ENCODE measurements at places on chromosomes 1 and 21.

DNA sequence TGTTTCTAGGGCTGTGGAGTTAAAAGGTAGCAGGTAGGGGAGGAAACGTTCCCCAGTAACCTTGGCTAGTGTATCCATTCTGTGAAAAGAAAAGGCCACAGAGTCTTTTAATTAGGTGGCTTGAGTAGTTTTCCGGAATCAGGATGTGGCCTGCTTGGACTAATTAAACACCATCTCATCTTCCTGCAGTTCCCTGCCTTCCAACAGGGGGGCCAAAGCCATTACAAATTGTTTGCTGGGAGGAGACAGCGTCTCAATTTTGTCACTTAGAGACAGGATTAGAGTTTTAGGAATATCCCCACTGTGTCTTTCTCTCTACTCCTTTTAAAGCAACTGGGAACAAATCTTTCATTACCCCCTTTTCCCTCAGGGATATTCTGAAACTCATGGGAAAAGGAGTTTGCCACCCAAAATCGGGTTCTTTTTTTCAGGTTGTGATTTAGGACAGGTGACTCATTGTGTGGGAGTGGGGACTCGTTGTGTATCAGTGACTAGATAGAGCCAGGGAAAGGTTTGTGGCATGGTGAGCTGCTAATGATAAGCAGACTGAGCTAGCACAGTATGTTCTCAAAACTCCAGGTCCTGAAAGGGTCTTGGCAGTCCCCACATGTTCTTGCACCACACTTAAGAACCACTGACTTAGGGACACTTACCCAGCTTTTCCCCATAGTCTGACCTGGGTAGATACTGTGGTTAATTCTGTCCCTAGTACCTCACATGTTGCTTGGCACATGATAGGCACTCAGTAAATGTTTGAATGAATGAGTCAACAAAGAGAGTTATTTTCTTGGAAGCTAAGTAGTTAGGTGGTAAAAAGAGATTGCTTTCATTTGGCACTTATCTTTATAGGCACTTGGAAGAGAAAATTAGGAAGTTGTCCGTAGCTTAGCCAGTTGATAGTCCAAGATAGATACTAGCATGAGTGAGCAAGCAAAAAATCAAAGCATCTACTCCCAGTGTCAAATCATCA, 22.5 kb downstream of the INTS3 start:
- DNase-seq = no peak

DNA sequence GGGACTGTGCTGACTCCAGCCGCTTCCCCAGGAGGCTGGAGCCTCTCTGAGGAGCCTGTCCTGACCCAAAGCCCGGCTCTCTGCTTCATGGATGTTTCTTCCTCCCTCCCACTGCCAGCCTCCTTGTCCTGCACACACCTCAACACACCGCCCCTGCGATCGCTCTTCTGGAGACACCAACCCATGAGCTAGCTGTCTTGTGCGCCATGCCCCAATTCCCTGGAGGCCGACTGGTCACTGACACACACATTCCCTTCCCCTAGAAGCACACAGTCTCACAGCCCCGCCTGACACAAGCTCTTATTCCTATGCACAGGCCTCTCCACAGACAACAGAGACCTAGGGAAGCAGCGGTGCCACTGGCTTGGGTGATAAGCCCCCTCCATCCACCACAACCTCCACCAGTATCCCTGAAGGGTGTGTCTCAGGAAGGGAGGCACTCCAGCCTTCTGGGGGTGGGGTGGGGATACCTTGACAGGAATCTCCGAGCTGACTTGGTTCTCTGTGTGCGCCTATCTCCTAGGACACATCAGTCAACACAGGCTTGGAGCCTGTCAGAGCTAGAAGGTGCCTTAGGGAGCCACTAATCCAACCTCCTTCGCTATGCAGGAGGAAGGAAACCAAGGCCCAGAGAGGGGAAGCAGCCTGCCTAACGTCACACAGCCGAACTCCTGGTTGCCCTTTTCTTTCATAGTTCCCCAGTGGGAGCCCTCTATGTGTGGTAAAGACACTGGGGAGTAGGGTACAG, 31.1 kb downstream of the AHDC1 start:
- no peak for DNase-seq

DNA sequence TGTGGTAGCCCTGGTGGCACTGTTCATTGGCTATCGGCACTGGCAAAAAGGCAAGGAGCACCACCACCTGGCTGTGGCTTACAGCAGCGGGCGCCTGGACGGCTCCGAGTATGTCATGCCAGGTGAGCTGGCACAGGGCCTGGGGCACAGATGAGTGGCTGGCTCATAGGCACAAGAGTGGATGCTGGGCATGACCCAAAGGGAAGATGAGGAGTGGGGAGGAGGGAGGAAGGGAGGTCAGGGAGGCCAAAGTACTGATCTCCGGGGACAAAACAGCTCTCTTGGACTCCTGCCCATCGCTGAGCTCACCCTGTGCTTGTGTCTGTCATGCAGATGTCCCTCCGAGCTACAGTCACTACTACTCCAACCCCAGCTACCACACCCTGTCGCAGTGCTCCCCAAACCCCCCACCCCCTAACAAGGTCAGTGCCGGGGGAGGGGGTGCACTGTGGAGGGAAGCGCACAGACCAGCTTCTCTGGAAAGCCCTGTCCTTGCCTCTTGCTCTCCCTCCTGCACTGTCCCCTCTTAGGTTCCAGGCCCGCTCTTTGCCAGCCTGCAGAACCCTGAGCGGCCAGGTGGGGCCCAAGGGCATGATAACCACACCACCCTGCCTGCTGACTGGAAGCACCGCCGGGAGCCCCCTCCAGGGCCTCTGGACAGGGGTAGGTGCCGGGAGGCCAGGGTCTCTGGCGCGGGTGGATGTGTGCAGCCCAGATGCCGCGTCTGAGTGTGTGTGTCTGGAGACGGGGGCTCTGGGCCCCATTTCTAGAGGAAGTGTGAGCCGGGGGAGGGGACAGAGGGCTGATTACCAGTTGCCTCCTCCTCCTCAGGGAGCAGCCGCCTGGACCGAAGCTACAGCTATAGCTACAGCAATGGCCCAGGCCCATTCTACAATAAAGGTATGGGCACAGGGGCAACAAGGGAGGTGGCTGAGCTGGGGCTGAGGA, 7.3 kb upstream of the LRRC71 start:
- no peak for DNase-seq

DNA sequence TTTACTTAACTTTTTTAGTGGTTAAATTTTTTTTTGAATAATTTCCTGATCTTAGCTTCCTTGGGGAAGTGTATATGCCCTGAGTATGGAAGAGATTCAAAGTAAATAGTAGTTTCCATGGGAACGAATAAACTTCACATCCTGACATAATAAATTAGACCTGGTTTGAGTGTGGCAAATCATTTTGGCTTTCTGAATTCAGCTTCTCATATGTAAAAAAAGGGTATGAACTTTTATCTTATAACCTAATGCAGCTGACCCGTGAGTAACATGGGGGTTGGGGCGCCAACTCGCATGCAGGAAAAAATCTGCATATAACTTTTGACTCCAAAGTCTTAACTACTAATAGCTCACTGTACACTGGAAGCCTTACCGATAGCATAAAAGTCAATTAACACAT, 736.8 kb upstream of the NCAM2 start:
- no peak for DNase-seq

DNA sequence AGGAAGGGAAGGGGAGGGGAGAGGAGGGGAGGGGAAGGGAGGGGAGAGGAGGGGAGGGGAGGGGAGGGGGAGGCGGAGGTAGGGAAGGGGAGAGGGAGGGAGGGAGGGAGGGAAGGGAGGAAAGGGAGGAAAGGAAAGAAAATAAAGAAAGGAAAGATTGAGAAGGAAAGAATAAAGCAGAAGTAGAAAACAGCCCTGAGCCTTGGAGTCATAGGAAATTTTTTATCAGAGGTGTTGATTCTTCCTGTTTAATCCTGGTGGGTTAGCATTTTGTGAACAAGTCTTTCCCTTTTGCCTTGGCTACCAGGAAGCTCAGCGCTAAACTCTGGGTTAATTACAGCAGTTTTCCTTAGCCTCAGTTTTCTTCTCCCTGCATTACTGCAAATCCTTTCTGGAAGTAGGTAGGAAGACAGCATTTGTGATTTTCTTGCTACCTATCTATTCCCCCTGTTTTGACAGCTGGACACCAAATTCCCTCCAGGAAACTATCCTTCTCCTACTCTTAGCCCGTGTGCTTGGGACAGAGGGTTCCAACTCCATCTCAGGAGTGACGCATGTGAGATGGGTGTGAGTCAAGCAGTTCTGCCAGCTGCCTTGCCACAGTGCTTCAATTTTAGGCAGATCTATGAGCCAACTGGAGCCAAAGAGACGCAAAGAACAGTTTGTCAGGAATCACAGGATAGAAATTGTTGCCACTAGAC, 26.9 kb downstream of the TOMM20 start:
- no peak for DNase-seq

DNA sequence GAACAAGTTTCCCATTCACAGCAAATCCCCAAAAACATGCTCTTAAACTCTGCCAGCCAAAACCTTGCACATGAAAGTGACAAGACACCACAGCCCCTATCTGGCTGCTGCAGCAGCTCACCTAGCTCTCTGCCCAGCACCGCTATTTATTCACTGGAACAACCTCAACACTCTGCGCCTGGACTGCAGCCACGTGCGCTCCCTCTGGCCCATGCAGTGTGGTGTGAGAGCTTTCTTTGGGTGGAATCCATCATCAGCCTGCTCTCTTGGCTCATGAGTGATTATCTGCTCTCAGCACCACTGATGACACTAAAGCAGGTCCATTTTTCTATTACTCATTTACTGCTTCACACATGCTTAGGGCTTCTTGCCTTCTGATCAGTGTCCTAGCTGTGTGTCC, 11.4 kb downstream of the KCNJ6 start:
- no peak for DNase-seq

- no peak for DNase-seq
Measured at GRCh38 chr1:201831371-201831770, 2.4 kb downstream of the IPO9 start.

DNA sequence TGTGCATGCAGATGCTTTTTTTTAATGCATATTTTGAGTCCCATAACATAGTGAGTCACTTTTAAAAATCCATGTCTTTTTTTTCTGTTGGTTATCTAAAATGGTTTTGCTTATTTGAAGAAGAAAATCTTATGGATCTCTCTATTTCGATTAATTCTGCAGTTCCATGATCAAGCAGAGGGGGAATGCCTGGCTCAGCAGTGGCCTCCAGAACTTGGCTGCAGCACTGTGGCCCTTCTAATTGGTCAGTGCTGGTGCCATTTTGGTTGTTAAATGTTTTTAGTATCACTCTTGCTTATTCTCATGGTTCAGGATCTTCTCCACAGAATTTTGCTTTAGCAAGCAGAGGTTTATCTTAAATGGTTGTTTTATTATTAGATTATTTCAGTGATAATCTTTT, 11.2 kb downstream of the EPHX4 start:
- DNase-seq = no peak

DNA sequence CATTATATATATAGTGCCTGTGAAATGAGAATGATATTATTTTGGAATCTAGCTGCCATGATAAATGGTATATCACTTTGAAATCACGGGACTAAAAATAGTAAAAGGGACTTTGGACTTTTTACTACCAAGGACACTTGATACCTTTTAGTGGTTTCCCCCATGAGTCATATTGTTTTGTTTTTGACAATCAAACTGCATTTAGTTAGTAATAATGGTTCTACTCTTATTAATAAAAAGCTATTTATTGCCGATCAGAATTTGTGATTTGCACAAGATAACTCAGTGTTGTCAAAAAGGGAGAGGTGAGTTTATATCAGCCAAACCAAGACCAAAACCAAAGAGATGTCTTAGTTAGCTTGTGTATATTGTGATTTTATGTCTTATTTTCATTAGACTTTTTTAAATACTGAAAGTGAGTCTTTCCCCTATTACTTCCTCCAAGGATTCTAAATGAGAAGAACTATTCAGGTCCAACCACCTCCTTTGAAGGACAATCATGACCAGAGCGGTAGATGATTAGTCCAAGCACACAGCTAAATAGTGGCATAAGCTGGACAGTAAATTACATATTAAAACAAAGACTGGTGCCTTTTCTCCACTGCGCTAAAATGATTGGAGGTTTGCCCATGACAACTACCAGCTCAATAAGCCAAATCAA, 281.7 kb upstream of the ESRRG start:
- DNase-seq = no peak

DNA sequence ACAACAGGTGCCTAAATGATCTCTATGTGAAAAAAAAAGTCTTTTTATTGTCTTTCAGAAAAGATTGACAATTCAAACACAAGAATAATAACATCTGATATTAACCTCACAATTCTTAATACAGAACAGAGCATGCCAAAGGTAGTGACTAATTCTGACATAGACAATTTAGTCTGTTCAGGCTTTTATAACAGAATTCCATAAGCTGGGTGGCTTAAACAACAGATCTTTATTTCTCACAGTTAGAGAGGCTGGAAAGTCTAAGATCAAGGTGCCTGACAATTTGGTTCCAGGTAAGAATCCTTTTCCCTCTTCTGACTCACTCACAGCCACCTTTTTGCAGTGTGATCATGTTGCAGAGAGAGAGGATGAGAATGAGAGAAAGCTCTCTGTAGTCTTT, 27.0 kb downstream of the DPYD start:
- DNase-seq = no peak

GRCh38 chr1:93358293-93358692, 12.6 kb downstream of the DR1 start:
- DNase-seq = no peak

GRCh38 chr1:78726686-78727085, 77.1 kb downstream of the IFI44 start:
- DNase-seq = no peak

GRCh38 chr21:34271189-34271851, 92.5 kb upstream of the KCNE2 start:
- no peak for DNase-seq

DNA sequence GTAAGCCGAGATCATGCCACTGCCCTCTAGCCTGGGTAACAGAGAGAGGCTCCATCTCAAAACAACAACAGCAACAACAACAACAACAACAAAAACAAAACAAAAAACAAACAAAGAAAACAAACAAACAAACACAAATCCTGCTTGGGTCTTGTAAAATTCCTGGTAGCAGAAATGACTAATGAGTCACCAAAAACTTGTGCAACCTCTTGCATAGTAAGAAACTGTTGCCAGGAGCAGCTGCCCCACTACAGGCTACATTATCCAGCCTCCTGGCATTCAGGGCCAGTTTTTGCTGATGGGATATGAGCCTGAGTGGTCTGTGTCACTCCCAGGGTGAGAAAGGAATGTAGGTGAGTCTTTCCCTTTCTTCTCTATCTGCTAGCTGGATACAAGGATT, 245.4 kb downstream of the TNR start:
- DNase-seq = no peak

DNA sequence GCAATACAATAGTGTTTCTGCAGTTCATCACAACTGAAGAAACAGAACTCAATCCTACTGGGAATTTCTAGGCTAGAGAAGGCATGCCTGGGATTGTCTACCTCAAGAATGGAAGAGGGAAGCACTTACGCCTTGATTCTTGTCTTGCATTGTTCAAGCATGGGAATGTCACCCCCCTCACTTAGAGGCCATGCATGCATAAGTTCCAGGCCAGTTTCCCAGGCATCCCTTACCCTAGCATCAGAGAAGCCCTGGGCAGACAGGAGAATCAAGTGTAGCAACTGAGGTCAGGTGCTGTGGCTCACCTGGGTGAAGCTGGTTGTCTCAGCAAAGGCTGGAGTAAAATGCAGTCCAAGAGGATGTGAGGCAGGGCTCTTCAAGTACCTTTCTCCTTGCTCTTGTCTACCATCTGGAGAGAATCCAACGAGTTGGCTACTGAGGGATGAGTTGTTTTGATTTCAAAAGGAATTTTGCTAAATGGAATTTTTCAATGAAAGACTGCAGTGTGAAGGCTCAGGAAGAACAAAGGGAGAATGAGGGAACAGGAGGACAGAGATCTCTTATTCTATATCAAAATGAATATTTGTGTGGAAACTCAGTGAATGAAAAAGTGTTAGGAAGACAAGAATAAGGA, 174.3 kb downstream of the NEK7 start:
- no peak for DNase-seq

- DNase-seq = no peak
Measured at GRCh38 chr1:117112047-117112717, 9.4 kb downstream of the TRIM45 start.

Measured in activated CD4-positive, alpha-beta T cell treated with anti-CD3 and anti-CD28 coated beads for 24 hours (primary cell).